ENCODE measurements at places on chromosomes 5 and 9.

DNA sequence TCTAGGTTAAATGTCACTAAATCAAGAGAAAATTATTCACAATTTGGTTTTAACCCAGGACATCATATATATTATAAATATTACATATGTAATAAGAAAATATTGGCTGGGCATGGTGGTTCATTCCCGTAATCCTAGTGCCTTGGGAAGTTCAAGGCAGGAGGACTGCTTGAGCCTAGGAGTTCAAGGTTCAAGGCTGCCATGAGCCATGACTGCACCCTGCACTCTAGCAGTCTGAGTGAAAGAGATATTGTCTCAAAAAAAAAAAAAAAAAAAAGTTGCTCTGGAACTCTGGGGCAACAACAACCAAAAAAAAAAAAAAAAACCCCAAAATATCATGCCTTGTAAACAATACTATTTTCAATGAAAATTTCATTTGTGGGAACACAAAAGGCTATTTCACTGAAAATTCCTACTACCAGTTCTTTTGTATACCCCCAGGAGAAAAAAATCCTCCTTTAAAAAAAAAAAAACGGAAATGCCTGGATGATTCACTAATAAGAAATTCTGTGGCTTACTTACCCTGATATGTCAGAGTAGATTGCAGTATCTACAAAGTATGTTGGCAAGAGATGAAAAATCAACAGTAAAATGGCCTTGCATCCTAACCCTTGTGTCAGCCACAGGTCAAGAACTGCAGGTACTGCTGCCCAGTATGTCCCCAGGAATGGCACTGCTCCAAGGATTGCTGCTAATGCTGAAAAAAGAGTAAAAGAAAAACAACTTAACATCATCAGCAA lies 22.6 kb upstream of the CTNNAL1 start:
- DNase-seq: no peak

DNA sequence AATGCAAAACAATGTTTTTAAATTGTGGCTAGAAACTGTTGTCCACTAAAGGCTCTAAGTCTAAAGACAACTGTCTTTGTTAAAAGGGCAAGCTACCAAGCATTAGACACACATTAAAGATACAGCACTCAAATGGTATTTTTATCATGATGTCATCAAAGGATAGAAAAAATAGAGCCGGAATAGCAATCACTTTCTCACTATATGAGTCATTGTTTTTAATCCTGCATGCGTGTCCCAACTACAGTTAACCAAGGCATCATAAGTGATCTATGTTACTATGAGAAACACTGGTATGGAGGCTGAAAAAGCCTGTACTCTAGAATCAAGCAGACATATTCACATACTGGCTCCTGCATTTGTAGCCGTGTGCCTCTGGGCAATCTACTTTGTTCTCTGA lies 1.9 kb upstream of the PJA2 start:
- no peak for DNase-seq

GRCh38 chr9:84140535-84141101 lies 160.0 kb downstream of the RMI1 start:
- DNase-seq: peak; percentile 34

- DNase-seq: no peak
Measured at GRCh38 chr9:17318821-17319320, 184.0 kb downstream of the CNTLN start.

- DNase-seq: no peak
Measured at GRCh38 chr5:121979691-121980090, 17.9 kb downstream of the SRFBP1 start.

GRCh38 chr5:73948720-73949119 lies 322.7 kb downstream of the ARHGEF28 start:
- no peak for DNase-seq

DNA sequence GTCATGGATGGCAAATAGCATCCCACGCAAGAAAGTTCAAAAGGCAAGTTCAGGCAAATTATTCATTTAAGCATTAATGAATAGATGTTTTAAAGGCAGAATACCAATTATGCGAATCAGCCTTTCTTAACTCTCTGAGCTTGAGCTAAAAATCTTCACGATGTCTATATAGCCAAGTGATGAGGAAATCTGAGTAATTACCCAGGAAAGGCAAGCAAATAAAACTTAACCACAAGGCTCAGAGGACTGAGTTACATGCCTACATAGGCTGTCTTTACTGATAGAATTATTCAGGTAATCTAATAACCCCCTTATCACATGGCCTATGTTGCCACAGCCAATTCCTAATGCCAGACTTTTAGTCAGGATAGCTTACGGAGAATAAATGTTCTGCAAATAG lies 120.8 kb upstream of the MTAP start:
- no peak for DNase-seq

DNA sequence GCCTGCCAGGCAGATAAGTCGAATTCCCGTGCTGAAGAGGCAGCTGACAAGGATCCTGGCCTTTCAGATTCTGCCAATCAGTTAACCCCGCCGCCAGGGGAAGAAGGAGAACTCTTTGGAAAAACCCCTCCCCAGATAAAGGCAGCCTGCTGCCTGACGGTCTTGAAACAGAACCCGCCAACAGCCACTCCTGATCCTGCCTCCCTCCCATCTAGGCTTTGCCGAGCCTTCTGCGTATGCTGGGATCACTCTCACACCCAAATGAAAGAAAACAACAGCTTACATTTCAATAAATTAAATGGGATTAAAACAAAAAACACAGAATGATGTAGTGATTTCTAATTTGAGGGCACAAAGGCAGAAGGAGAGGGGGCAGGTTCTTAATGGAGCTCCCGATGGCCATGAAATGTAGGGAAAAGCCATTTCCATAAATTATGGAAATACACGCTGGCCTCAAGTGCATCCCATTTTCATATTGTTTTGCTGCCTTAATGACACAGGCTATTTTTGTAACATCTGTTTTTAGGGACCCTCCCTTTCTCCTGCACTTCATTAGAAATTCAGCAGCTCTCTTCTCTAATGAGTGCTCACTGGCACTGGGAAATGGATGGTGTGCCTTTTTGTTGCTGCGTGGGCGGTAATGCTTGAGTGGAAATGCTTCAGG lies 319.1 kb downstream of the MED10 start:
- no peak for DNase-seq

- DNase-seq: no peak
Measured at GRCh38 chr5:82754759-82755158, 322.4 kb downstream of the TMEM167A start.

DNA sequence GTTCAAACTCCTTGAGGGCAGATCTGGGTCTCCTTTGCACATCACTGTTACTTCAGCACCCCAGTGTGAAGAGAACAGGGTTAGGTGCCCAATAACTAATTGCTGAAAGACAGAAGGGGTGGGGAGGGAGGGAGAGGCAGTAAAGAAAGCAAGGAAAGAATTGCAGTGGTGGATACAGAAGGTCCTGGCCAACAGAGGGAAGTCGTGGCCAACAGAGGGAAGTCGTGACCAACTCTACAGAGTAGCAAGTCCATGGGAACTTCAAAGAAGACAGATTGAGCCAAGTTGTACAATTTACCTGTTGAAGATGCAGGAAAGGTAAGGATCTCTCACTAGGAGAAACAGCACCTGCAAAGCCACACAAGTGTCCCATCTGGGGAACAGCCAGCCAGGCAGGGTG lies 27.0 kb downstream of the CCNJL start:
- DNase-seq: no peak

- DNase-seq: no peak
Measured at GRCh38 chr9:5265939-5266338, 34.7 kb downstream of the INSL4 start.

GRCh38 chr5:99926463-99926862 lies 608.7 kb upstream of the FAM174A start:
- no peak for DNase-seq

DNA sequence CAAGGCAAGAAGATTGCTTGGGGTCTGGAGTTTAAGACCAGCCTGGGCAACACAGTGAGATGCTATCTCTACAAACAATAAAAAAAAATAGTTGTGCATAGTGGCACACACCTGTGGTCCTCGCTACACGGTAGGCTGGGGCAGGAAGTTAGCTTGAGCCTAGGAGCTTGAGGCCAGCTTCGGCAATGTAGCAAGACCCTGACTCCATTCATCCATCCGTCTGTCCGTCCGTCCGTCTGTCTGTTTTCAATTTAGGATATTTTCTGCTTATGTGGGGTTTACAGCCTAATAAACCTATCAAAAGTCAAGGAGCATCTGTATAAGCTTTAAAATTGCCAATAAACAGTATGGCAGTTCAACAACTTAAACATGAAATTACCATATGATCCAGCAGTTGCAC lies 19.7 kb downstream of the HMGCR start:
- DNase-seq: no peak

GRCh38 chr5:123344816-123345426 lies 78.3 kb downstream of the CEP120 start:
- no peak for DNase-seq

DNA sequence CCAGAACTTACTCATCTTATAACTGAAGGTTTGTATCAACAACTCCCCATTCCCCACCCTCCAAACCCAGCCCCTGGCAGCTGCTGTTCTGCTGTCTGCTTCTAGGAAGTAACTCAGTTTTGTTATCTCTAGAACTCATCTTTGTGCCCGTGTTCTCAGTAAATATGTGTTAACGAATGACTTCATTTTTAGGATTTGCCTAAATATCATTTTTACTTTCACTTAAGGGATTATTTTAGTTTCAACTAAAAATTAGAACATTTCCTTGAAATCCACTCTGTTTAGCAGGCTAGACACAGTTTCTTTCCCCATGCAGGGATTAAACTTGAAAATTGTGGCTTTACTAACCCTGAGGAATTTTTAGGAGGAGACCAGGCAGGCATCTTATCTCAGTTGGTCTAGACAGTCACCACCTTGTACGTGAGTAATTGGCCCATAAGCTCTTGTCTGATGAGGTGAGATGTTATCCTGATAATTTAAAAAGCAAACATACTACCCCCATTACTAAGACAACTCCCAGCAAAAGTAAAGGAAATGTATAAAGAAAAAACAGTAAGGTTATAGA lies 68.2 kb upstream of the TNFAIP8 start:
- peak; percentile 74 for DNase-seq

- DNase-seq: no peak
Measured at GRCh38 chr9:16532681-16533450, 337.6 kb downstream of the BNC2 start.

- DNase-seq: no peak
Measured at GRCh38 chr5:116448450-116448849, 126.2 kb downstream of the SEMA6A start.

- no peak for DNase-seq
Measured at GRCh38 chr9:13688990-13689600, 409.6 kb upstream of the MPDZ start.

GRCh38 chr5:106258591-106259125 lies 1412.1 kb downstream of the EFNA5 start:
- no peak for DNase-seq

GRCh38 chr5:74352256-74352655 lies 288.3 kb downstream of the ENC1 start:
- no peak for DNase-seq

DNA sequence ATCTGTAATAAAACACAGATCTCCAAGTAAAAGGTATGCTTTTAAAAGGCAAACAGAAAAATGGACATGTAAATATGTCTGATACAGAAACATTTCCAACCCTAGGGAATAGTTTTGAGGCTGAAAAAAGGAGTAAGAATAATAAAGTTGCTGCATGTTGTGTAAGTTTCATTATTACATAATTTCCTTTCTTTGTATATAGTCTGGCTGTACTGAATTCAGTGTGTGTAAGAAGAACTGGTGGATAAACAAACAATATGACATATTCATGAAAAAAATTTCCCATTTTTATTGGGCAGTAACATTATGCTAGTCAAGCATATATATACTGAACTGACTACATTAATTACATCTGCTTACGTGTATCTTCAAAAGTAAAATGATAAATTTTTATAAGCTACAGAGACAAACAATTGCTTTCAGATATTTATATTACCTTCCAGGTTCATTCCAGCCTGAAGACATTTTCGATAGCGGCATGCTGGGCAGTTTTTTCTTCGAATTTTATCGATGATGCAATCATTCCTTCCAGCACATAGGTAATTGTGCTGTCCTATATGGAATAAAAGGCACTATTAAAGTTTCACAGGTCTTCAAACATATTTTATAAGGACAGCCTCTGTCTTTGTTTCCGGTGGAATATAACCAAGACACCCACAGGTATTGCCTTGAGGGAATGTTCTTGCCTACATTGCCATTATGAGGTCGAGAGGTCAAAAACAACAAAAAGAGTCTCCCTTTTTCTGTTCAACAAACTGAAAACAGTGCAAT lies 93.6 kb downstream of the NR3C1 start:
- DNase-seq: no peak

GRCh38 chr9:112032743-112033142 lies 136.1 kb downstream of the UGCG start:
- no peak for DNase-seq

DNA sequence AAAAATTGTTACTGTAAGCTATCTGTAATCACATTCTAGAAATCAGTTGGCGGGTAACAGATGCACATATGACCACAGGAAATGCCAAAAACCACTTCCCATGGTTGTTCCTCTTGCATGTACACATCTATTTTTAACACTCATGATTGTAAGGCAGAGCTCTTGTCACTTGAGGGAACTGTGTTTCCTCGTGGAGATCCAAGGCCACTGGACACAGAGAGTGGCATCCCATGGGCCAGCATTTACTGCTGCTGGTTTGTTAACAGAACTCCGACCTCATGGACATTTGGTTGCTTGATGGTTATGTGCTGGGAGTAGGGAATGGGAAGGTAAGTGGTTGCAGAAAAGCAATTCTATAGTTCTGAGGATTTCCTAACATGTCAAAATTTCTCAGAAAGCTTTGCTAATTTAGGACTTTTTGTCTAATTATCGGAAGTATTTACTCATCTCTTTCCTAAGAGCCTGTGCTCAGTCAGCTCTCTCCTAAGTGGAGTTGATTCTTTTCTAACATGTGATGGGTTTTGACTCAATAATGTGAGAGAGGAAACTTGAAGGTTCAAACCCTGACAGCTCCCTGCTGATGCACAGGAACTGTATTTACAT lies 202.0 kb upstream of the NR3C1 start:
- peak; percentile 57 for DNase-seq

- no peak for DNase-seq
Measured at GRCh38 chr5:3827624-3828023, 232.0 kb downstream of the IRX1 start.

DNA sequence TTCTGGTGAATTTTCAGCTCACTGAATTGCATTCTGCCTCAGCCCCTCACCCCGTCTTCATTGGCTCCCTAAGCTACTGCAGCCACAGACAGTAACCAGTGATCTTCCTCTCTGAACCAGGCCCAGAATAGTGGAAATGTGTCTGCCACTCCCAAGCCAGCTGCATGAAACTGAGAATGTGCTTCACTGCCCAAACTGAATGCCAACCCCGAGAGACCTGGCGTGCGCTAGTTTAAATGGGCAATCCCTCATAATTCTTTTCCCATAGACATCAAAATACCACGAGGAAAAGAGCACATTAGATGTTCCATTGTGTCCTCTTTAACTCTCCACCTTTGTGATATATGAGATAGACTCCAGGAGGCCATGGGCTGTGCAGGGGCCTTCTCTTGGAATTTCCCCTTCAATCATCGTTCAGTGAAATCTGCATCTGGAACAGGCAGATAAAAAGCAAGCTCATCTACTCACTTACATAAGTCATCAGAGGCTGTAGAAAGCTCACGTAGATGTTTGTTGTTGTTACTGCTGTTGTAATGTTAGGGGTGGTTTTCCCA lies 320.2 kb downstream of the NFIB start:
- no peak for DNase-seq
